ENCODE measurements at places on chromosomes 2 and 18. TPM values are rescaled to one million over a fixed set of nuclear protein-coding genes. Genes with fewer than 3 reads are reported as not detected.

DNA sequence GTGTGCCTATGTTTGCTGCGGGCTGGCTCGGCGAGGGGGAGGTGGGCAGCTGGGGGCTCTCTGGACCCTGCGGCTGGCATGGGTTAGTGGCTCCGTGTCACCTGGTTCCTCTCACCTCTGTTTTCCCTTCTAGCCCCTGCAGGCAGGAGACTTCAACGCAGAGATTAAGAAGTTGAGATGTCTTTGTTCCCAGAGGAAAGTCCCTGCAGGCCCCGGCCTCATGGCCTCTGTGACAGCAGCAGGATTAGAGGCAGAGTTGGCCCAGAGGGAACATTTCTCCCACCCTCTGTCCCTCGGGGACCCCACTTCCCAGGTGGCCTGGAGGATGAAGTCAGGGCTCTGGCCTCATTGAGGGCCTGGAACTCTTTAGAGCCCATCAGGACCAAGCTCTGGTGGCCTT, 56.5 kb downstream of the HPCAL1 start:
- no peaks in the 10 kb centered on the region for H3K4me1 ChIP-seq
- no peak overlapping the region for H3K4me3 ChIP-seq
- no peaks in the 10 kb centered on the region for H3K27me3 ChIP-seq
- no peak for DNase-seq

DNA sequence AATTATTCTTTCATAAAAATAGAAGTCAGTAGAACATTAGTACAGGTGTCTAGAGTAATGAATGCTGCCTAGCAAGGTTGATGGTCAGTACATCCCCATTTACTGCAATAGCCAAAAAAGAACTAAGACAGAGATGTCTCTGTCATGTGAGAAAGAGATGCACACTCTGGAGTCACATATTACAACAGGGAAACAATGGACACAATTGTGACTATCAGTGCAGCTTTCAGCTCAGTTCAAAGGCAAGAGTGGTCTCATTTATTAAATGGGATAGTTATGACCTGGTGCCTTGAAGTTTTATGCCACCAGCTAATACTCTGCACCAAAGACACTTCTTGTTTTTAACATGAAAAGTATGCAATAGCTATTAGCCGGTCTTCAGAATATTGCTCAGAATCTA, 194.9 kb upstream of the CHAC2 start:
- no peaks in the 10 kb centered on the region for H3K4me1 ChIP-seq
- H3K36me3 ChIP-seq, result no peaks in the 10 kb centered on the region
- no peaks in the 10 kb centered on the region for H3K27me3 ChIP-seq
- H3K4me3 ChIP-seq, result no peak overlapping the region

DNA sequence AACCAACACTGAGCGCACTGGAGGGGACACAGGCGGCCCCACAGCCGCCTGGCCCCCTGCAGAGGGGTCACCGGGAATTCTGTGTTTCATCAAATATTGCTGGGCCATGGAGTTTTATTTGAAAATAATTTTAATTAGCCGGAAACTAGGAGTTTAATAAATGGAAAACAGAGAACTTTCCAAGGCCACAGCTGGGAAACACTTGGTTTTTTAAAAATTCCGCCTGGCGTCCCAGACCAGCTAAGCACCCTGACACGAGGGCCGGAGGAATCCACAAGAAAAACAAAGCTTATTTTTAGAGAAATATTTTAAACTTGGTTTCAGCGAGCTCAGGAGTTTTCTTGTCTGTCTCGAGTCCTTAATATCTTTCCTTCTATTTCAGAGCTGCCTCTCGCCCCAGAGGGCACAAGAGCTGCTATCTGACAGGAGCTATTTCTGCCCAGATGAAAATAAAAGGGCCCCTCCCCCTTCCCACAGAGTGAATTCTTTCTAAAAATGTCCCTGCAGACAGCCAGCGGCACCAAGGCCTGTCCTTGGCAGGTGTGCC, 8.2 kb downstream of the ZFP36L2 start:
- peaks cover 2% of the 10 kb centered on the region for H3K36me3 ChIP-seq
- H3K27me3 ChIP-seq, result no peaks in the 10 kb centered on the region
- H3K4me3 ChIP-seq, result no peak overlapping the region
- peaks cover 19% of the 10 kb centered on the region for H3K4me1 ChIP-seq
- peak; percentile 53 for DNase-seq

Gene MATN3
- 6.9 TPM for polyA plus RNA-seq

- no peak overlapping the region for H3K27ac ChIP-seq
- H3K27me3 ChIP-seq, result no peaks in the 10 kb centered on the region
- peak; percentile 76 for DNase-seq
- no peaks in the 10 kb centered on the region for H3K4me1 ChIP-seq
Measured at GRCh38 chr18:73060666-73061288, 193.0 kb upstream of the NETO1 start.

GRCh38 chr2:24993406-24994145, 21.8 kb upstream of the DNAJC27 start:
- no peak overlapping the region for H3K27ac ChIP-seq
- no peaks in the 10 kb centered on the region for H3K36me3 ChIP-seq
- H3K4me1 ChIP-seq, result no peaks in the 10 kb centered on the region
- peak; percentile 61 for DNase-seq
- no peaks in the 10 kb centered on the region for H3K27me3 ChIP-seq

DNA sequence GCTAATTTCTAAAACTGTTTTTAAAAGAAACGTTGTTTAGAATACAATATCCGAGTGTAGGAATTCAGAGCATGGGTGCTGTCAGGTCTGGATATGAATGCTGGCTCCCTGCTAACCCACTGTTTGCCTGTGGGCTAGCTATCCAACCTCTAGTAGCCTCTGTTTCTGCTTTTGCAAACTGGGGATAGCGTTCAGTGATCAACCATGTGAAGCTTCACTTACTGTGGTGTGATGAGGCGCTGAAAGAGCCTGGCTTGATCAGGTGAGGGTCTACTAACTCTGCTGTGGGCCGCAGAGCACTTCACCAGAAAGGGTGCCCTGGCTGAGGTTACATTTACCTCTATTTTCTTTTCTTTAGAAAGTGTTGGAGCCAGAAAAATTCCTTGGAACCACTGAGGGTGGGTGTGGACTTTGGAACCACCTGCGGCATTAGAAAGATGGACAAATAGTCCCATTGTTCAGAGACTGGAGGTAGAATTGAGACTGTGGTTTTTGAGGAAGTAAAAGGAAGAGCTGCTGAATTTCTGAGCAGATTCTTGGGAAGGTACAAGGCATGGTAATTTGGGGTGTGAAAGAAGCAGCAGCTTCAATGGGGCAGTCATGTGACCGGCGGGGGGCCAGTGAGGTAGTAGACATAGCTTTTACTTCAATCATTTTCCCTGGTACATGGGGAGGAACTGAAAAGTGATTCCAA, 96.3 kb upstream of the CD302 start:
- H3K4me3 ChIP-seq, result no peak overlapping the region
- peaks cover 2% of the 10 kb centered on the region for H3K27me3 ChIP-seq
- H3K4me1 ChIP-seq, result no peaks in the 10 kb centered on the region
- H3K27ac ChIP-seq, result no peak overlapping the region
- no peaks in the 10 kb centered on the region for H3K36me3 ChIP-seq

DNA sequence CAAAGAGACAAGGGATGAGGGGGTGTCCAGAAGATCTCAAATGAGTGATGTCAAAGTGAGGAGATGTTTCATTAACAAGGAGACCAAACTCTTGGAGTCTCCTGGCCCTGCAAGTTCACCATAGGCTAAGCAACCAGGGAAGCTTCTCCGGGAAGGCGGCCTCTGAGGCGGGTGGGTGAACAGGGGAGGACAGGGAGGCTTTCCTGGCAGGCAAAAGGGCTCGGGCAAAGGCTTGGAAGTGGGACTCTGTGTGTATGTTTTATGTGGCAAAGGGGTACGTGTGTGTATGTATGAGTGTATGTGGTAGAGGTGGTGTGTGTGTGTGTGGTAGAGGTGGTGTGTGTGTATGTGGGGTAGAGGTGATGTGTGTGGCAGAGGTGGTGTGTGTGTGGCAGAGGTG, 163.9 kb downstream of the DYSF start:
- H3K4me3 ChIP-seq, result no peak overlapping the region
- no peaks in the 10 kb centered on the region for H3K27me3 ChIP-seq
- H3K36me3 ChIP-seq, result no peaks in the 10 kb centered on the region
- no peak overlapping the region for H3K27ac ChIP-seq
- H3K4me1 ChIP-seq, result no peaks in the 10 kb centered on the region
- no peak for DNase-seq

GRCh38 chr18:76491473-76491775, 3.6 kb downstream of the ZNF516 start:
- H3K4me3 ChIP-seq, result peak overlapping the region; percentile 80
- no peaks in the 10 kb centered on the region for H3K36me3 ChIP-seq
- H3K4me1 ChIP-seq, result peaks cover 11% of the 10 kb centered on the region
- no peaks in the 10 kb centered on the region for H3K27me3 ChIP-seq

DNA sequence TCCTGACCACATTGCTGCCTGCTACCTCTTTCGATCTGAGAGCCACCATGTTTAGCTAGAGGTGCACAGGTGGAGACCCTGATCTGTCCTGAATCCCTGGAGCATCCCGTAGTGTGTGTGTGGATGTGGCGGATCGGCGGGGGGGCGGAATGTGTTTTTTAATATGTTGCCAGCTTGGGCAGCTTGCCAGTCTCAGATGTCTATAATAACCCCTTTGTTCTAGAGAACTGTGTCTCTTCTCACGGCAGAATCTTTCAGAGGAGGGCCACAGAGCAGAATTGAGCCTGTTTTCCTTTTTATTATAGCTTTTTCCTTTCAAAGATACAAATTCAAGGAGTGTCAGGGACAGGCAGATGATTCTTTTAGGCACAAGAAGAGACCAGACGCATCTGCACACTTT, 934.1 kb upstream of the KLHL29 start:
- no peaks in the 10 kb centered on the region for H3K36me3 ChIP-seq
- H3K4me1 ChIP-seq, result no peaks in the 10 kb centered on the region
- no peaks in the 10 kb centered on the region for H3K27me3 ChIP-seq
- H3K27ac ChIP-seq, result no peak overlapping the region

Gene DSG2
- polyA plus RNA-seq, result 1.1 TPM

Gene EIPR1
- 34.6 TPM for polyA plus RNA-seq

GRCh38 chr2:227163485-227163997, 464 bp downstream of the COL4A4 start:
- peak overlapping the region; percentile 52 for H3K4me3 ChIP-seq
- H3K4me1 ChIP-seq, result no peaks in the 10 kb centered on the region
- peaks cover 13% of the 10 kb centered on the region for H3K27me3 ChIP-seq
- no peak overlapping the region for H3K27ac ChIP-seq
- no peak for DNase-seq
- H3K36me3 ChIP-seq, result no peaks in the 10 kb centered on the region

- no peak overlapping the region for H3K27ac ChIP-seq
- H3K4me1 ChIP-seq, result peaks cover 11% of the 10 kb centered on the region
- H3K27me3 ChIP-seq, result no peaks in the 10 kb centered on the region
- H3K36me3 ChIP-seq, result no peaks in the 10 kb centered on the region
- no peak overlapping the region for H3K4me3 ChIP-seq
Measured at GRCh38 chr2:100856732-100857131, 36.8 kb downstream of the NPAS2 start.

DNA sequence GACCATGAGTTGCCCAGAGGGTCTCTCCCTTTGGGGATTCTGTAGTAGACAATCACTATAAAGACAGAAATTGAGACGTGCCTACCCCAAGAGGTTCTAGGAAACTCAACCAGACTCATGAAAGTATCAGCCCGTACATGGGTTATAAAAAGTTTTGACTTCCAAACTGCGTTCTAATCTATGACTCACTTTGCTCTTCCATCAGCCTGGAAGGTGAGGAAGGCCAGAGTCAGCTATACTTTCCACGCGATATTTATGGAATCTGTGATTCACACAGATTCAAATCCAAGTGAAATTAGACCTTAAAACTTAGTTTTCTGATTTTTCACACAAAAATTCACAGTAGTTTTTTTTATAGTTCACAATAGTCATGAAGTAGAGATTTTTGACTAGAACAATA, 7.7 kb upstream of the LYPD1 start:
- H3K27ac ChIP-seq, result no peak overlapping the region
- no peaks in the 10 kb centered on the region for H3K27me3 ChIP-seq
- no peaks in the 10 kb centered on the region for H3K4me1 ChIP-seq
- no peaks in the 10 kb centered on the region for H3K36me3 ChIP-seq

Gene SIX3
- polyA plus RNA-seq, result not detected

- no peaks in the 10 kb centered on the region for H3K4me1 ChIP-seq
- peak; percentile 66 for DNase-seq
- H3K27ac ChIP-seq, result no peak overlapping the region
- no peaks in the 10 kb centered on the region for H3K36me3 ChIP-seq
- H3K27me3 ChIP-seq, result no peaks in the 10 kb centered on the region
- no peak overlapping the region for H3K4me3 ChIP-seq
Measured at GRCh38 chr2:151878655-151879563, 50.7 kb upstream of the ARL5A start.

Gene INO80B
- 6.9 TPM for polyA plus RNA-seq

DNA sequence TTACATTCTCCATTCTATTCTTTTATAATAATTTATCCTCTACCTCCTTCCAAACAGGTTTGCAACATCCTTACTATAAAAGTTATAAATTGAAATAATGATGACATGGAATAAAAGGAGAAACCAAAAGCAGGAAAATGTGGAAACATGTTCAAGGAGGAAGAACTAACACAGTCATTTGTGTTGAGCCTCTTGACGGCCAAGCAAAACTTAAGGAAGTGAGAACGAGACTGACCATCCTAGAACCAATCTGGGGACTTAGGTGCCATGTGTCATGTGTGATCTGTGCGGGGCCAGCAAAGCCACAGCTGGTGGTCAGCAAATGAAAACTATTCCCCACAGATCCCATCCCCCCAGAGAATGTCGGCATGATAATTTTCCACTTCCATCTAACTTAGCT, 25.6 kb upstream of the FAM124B start:
- H3K27ac ChIP-seq, result no peak overlapping the region
- H3K4me1 ChIP-seq, result no peaks in the 10 kb centered on the region
- H3K4me3 ChIP-seq, result no peak overlapping the region
- no peaks in the 10 kb centered on the region for H3K27me3 ChIP-seq
- H3K36me3 ChIP-seq, result no peaks in the 10 kb centered on the region

Gene DSC2
- polyA plus RNA-seq, result not detected

- no peaks in the 10 kb centered on the region for H3K4me1 ChIP-seq
- H3K27ac ChIP-seq, result no peak overlapping the region
- H3K27me3 ChIP-seq, result peaks cover 3% of the 10 kb centered on the region
- H3K36me3 ChIP-seq, result no peaks in the 10 kb centered on the region
- DNase-seq, result no peak
Measured at GRCh38 chr2:85089585-85089984, 43.6 kb upstream of the TCF7L1 start.

GRCh38 chr2:184555352-184555751, 43.0 kb upstream of the ZNF804A start:
- no peaks in the 10 kb centered on the region for H3K27me3 ChIP-seq
- H3K36me3 ChIP-seq, result no peaks in the 10 kb centered on the region
- H3K4me3 ChIP-seq, result no peak overlapping the region
- H3K27ac ChIP-seq, result no peak overlapping the region
- H3K4me1 ChIP-seq, result no peaks in the 10 kb centered on the region

Gene UGT1A5
- not detected for polyA plus RNA-seq

Gene DLX2
- polyA plus RNA-seq, result not detected

- H3K27me3 ChIP-seq, result no peaks in the 10 kb centered on the region
- no peak overlapping the region for H3K27ac ChIP-seq
- no peak for DNase-seq
- H3K4me1 ChIP-seq, result no peaks in the 10 kb centered on the region
- H3K36me3 ChIP-seq, result no peaks in the 10 kb centered on the region
Measured at GRCh38 chr2:122433123-122433754, 677.8 kb downstream of the TSN start.

- no peaks in the 10 kb centered on the region for H3K36me3 ChIP-seq
- no peak overlapping the region for H3K4me3 ChIP-seq
- no peaks in the 10 kb centered on the region for H3K27me3 ChIP-seq
- H3K4me1 ChIP-seq, result peaks cover 22% of the 10 kb centered on the region
Measured at GRCh38 chr18:58996131-58996641, 131.5 kb downstream of the ZNF532 start.

GRCh38 chr18:74084184-74084855, 63.3 kb downstream of the FBXO15 start:
- no peaks in the 10 kb centered on the region for H3K36me3 ChIP-seq
- no peak overlapping the region for H3K27ac ChIP-seq
- no peaks in the 10 kb centered on the region for H3K27me3 ChIP-seq
- DNase-seq, result no peak
- no peaks in the 10 kb centered on the region for H3K4me1 ChIP-seq
